ENCODE measurements at places on chromosomes 3 and 15. TPM values are rescaled to one million over a fixed set of nuclear protein-coding genes. Genes with fewer than 3 reads are reported as not detected.
A peak's percentile ranks its signal among the peaks of the same experiment; 100 is the strongest.

TRIM42 gene
- total RNA-seq: not detected

GRCh38 chr15:59994526-59994887, 9.6 kb upstream of the FOXB1 start:
- H3K4me1 ChIP-seq: peaks cover 38% of the 10 kb centered on the region
- peaks cover 78% of the 10 kb centered on the region for H3K27me3 ChIP-seq
- DNase-seq: no peak
- no peaks in the 10 kb centered on the region for H3K36me3 ChIP-seq
- peak overlapping the region; percentile 4 for H3K4me3 ChIP-seq
- no peak overlapping the region for H3K27ac ChIP-seq

DNA sequence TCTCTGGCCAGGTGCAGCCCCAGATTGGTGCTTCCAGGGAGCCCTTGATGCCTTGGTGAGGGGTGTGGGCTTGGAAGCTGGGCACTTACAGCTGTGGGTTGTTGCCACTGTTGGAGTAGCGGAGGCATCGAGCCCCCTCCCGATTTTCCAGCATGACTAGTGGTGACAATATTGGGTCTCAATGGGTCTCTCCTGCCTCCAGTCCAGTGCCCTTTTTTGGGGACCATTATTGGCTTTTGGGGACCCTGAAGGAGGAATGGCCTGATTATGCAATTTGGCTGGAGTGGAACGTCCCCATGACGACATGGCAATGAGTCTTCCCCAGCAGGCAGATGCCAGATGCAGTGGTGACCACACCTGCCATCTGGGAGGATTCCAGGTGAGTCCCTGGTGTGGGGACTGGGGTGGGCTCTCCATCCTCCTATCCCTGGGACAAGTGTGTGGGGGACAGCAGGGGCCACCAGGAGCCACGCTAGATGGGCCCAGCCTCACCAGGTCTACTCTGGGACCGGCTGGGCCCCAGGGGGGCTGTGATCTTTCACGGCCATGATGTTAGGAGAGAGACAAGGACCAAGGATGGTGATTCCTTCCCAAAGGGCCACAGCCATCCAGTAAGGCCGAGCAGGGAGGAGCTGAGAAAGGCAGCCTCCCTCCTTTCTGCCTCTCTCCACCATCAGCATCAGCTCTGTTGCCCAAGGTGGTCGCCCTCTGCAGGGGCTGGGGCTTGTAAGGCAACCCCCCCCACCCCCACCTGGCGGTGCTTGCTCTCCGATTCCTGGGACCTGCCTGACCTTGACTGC, 196.8 kb downstream of the GOLGA6L6 start:
- no peaks in the 10 kb centered on the region for H3K27me3 ChIP-seq
- H3K27ac ChIP-seq: no peak overlapping the region

GOLGA8G gene
- not detected for total RNA-seq

- no peaks in the 10 kb centered on the region for H3K36me3 ChIP-seq
- no peak overlapping the region for H3K4me3 ChIP-seq
Measured at GRCh38 chr3:53776494-53777101, 69.6 kb downstream of the CHDH start.

DNA sequence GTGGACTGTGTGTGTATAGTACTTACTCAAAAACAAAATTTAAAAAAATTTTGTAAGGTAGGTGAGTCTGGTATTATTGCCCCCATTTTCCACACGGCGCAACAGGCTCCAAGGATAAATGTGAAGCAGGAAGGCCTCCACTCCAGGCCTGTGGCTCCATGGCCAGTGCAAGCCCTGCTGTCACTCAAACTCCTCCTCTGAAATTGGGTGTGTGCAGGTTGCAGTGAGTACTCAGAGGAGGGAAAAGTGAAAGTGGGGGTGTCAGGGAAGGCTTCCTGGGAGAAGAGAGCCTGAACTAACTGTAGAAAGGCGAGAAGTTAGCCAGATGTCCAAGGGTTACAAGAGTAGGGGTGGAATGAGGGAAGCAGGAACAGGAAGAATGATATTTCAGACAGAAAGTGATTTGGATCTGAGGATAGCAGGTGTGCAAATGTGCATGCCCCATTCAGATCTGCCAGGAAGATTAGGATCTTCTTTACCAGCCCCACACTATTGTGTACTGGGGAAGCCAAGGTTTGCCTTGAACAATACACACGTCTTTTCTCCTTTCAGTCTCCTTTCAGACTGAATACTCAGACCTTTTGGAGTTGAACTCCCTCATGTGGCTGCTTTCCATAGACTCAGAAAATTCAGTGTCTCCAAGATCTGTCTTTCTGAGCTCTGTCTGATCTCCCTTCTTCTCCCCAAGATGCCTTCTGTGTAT, 48.7 kb upstream of the RYK start:
- H3K36me3 ChIP-seq: peaks cover 2% of the 10 kb centered on the region
- no peaks in the 10 kb centered on the region for H3K4me1 ChIP-seq
- no peak overlapping the region for H3K27ac ChIP-seq
- H3K4me3 ChIP-seq: no peak overlapping the region

SEMA3F gene
- total RNA-seq: 0.19 TPM

- H3K27ac ChIP-seq: no peak overlapping the region
- peaks cover 18% of the 10 kb centered on the region for H3K4me1 ChIP-seq
- H3K36me3 ChIP-seq: no peaks in the 10 kb centered on the region
- H3K4me3 ChIP-seq: no peak overlapping the region
- no peaks in the 10 kb centered on the region for H3K27me3 ChIP-seq
- DNase-seq: no peak
Measured at GRCh38 chr15:92048739-92049138, 195.2 kb downstream of the SLCO3A1 start.

DNA sequence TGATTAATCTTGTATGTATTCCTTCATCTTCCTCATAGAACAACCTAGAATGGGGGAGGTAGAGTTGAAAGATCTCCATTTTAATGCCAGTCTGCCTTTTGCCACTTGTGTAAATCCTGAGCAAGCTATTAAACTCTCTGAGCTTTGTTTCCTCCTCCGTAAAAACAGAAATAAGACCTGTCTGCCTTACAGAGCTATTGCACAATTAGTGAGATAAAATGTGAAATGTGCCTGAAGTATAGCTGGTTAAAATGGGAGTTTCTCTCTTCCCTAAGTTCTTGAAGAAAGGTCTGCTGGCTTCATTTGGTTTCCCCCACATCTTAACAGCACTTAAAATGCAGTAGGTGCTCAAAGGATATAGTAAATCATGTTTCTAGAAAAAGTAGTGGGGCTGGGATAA, 19.0 kb downstream of the ALDH1A2 start:
- H3K36me3 ChIP-seq: no peaks in the 10 kb centered on the region
- H3K4me3 ChIP-seq: no peak overlapping the region

DNA sequence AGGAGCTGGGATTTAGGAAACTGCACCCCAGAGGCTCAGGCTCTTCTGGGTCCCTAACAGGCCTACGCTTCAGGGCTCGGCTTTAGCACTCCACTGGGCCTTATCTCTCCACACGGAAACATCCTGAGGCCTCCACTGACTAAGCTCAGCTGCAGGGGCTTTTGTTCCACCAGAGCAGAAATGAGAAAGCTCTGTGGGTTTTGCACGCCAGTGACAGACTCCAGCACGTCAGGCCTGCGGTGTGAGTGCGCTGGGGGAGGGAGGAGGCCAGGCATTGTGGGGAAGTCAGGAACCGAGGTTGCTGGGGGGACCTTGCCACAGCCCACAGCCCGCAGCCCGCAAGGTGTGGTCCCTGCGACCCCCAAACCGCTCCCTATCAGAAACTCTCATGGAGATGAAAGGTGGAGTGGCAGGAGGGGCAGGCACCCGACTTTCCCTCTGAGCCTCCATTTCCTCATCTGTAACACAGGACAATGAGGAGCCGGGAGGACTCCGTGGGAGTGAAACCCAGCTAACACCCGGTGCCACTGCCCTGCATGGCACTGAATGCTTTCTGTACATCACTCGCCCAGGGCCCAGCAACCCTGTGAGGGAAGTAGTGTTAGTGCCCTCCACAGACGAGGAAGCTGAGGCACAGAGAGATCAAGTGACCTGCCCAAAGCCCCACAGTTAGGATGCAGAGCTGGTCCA, 106.5 kb downstream of the TPRA1 start:
- DNase-seq: peak; percentile 86
- peak overlapping the region; percentile 34 for H3K27ac ChIP-seq
- H3K4me1 ChIP-seq: peaks cover 23% of the 10 kb centered on the region
- peaks cover 26% of the 10 kb centered on the region for H3K27me3 ChIP-seq

FOXL2 gene
- not detected for total RNA-seq

PP2D1 gene
- total RNA-seq: not detected

FGD5 gene
- not detected for total RNA-seq

- no peak for DNase-seq
- H3K27me3 ChIP-seq: no peaks in the 10 kb centered on the region
- no peak overlapping the region for H3K27ac ChIP-seq
- H3K4me3 ChIP-seq: no peak overlapping the region
- no peaks in the 10 kb centered on the region for H3K36me3 ChIP-seq
- peaks cover 6% of the 10 kb centered on the region for H3K4me1 ChIP-seq
Measured at GRCh38 chr15:101152914-101153313, 98.9 kb downstream of the CHSY1 start.

DNA sequence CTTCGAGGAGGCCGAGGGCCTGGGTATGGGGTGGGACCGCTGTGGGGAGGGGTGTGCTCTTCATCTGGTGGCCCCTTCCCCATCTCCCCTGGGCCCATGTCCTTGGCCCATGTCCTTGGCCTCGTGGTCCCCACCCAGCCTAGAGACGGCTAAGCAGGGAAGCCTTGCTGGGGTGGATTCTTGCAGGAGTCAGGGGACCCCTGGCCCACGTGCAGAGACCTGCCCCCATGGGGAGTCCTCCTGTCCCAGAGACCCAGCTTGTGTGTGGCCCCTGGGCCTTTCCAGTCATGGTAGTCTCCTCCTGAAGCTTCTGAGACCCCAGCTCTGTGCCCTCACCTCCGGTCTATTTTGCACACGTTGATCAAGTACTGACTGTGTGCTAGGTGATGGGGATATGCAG, 97.4 kb downstream of the TBC1D2B start:
- no peaks in the 10 kb centered on the region for H3K27me3 ChIP-seq
- no peaks in the 10 kb centered on the region for H3K4me1 ChIP-seq

NLGN1 gene
- not detected for total RNA-seq

- no peak overlapping the region for H3K4me3 ChIP-seq
- no peak for DNase-seq
- no peak overlapping the region for H3K27ac ChIP-seq
- no peaks in the 10 kb centered on the region for H3K4me1 ChIP-seq
- peaks cover 7% of the 10 kb centered on the region for H3K27me3 ChIP-seq
Measured at GRCh38 chr3:132020058-132020457, 14.8 kb downstream of the CPNE4 start.

- H3K36me3 ChIP-seq: peaks cover 3% of the 10 kb centered on the region
- peaks cover 61% of the 10 kb centered on the region for H3K4me1 ChIP-seq
- no peak for DNase-seq
- no peaks in the 10 kb centered on the region for H3K27me3 ChIP-seq
- no peak overlapping the region for H3K4me3 ChIP-seq
Measured at GRCh38 chr15:41689834-41690233, 29.6 kb downstream of the MGA start.

DNA sequence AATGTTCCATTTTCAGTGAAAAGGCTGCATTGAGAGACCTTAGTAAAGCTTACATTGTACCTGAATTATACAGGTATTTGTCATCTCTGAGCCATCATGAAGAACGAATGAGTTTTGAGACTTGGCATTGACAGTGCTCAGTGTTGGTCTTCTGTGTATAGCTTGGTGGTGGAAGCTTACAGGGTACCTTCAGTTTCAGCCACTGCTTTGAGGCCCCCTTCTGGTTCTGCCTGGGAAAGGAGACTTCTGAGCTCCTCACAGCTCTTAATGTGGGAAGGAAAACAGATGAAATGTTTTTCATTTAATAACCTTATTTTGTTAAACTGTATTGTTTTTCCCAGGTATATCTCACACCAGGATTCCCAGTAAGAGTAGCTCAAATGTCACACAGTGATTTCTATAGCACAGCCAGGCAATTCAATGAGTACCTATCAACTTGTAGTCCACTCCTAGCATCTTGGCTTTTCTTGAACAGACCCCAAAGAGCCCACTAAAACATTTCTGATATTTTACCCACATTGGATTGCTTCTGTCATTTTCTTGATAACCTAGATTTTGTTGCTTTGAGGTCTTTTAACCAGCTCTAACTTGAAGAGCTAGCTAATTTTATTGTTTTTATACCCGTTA, 5.6 kb downstream of the SERPINI1 start:
- H3K36me3 ChIP-seq: no peaks in the 10 kb centered on the region
- peaks cover 15% of the 10 kb centered on the region for H3K4me1 ChIP-seq
- H3K27ac ChIP-seq: no peak overlapping the region

DNA sequence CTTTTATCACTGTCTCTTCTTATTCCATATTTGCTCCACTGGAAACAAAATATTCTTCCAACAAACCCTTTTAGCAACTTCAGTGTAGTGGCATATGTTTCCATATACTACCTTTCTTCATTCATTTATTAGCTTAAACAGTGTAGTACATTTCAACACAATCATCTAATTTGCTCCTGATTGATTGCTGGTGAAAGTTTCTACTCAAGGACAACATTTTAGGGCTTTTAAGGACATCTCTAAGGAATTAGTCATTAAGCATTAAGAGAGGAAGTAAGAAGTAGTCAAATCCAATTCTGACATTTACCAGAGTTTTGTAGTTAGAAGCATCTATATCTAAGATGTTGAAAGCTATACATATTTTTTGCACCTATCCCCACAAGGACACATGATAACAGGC, 55.8 kb downstream of the RSRC1 start:
- no peak overlapping the region for H3K27ac ChIP-seq
- H3K4me1 ChIP-seq: peaks cover 11% of the 10 kb centered on the region
- peaks cover 29% of the 10 kb centered on the region for H3K36me3 ChIP-seq
- DNase-seq: no peak
- H3K27me3 ChIP-seq: no peaks in the 10 kb centered on the region
- no peak overlapping the region for H3K4me3 ChIP-seq

REC114 gene
- total RNA-seq: not detected

GRCh38 chr15:84818261-84819131, 1.3 kb downstream of the ALPK3 start:
- no peak overlapping the region for H3K27ac ChIP-seq
- no peak for DNase-seq
- peaks cover 8% of the 10 kb centered on the region for H3K4me1 ChIP-seq
- no peak overlapping the region for H3K4me3 ChIP-seq
- H3K27me3 ChIP-seq: peaks cover 13% of the 10 kb centered on the region

ATP2C1 gene
- 49.8 TPM for total RNA-seq

DNA sequence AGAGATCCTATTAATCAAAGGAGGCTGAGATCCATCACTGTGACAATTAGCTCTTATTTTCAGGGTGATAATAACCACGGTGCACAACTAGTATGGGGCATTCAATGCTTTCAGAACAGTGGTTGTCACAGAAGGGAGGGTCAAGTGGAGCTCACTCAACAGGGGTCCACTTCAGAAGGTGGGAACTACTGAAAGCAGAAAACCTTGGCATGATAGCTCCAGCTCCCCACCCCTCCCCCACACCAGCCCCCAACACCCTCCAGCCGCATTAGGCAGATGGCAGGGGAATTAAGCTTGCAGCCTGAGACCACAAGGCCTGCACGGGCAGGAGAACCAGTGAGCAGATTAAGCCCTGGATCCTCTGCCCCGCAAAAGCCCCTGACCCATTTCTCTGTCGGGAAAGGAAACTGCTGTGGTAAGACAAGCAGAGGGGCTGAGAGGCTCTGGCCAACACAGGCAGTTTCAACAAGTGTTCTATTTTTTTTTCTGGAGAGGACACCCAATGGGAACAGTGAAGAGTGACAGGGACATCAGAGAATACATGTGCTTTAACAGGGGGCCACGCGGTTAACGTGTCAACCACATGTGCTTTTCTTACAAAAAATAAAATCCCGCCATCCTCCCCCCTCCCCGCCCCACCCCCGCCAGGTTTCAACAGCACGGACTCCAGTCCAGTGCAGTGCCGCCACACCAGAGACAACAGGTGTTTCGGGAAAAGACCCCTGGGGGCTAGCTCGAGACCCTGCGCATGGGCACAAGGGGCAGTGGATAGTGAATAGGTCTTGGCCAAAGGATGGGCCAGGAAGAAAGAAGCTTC, 997 bp downstream of the FYCO1 start:
- peaks cover 13% of the 10 kb centered on the region for H3K36me3 ChIP-seq
- H3K4me3 ChIP-seq: peak overlapping the region; percentile 85
- peak; percentile 67 for DNase-seq

All from activated CD4-positive, alpha-beta memory T cell treated with anti-CD3 and anti-CD28 coated beads for 36 hours (primary cell).